IMR-90 (cell line): ENCODE measurements at places on chromosomes 11 and 22. TPM values are rescaled to one million over a fixed set of nuclear protein-coding genes. Genes with fewer than 3 reads are reported as not detected.

DNA sequence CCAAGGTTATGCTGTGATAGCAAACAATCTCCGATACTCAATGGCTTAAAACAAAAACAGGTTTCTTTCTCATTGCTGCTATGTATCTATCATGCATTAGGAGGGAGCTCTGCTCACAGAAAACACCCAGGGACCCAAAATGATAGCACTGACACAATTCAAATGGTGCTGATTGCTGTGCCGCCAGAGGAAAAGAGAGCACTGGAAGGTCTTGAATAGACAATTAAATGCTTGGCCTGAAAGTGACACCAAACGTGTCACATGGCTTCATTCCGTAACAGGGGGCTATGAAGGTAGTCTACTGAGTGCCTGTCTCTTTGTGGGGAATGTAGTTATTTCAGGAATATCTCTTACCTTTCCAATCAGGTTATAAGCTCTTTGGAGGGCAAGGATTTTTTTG is 94.2 kb downstream of the FAR1 start:
- DNase-seq, result no peak

DNA sequence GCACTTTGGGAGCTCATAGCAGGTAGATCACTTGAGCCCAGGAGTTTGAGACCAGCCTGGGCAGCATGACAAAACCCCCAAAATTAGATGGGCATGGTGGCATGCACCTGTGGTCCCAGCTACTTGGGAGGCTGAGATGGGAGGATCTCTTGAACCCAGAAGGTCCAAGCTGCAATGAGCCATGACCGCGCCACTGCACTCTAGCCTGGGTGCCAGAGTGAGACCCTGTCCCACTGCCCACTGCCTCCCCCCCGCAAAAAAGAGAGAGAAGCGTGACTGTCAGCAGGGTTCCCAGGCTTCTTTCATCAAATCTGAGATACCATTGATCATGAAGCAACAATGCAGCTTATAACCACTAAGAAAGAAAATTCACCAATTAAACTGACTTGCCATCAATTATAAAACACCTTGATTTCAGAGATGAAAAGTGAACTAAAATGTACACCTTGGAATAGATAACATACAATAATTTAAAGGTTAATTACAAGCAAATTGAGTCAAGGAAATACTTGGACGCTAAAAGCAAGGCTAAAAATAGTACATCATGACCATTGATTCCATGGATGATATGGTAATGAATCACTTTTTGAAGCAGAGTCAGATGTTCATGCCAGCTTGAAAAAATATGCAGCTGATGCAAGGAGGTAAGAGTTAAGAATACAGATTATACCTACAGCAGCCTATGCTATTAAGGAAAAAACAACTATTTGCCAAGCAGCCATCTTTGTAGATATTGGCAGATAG is 90.8 kb upstream of the ALKBH3 start:
- peak; percentile 70 for DNase-seq

- no peak for DNase-seq
Measured at GRCh38 chr22:24323695-24324094, 53.1 kb downstream of the SPECC1L start.

- DNase-seq, result no peak
Measured at GRCh38 chr11:83042964-83043711, 28.6 kb downstream of the RAB30 start.

GRCh38 chr11:70700453-70700852 is 302.1 kb downstream of the CTTN start:
- DNase-seq, result no peak

The RAG1 gene
- 0.56 and 0.72 TPM in 2 replicates for total RNA-seq

The APLP2 gene
- 127 and 134 TPM in 2 replicates for total RNA-seq

GRCh38 chr11:99565333-99565732 is 544.6 kb downstream of the CNTN5 start:
- no peak for DNase-seq

- DNase-seq, result no peak
Measured at GRCh38 chr11:73126804-73127480, 15.2 kb downstream of the FCHSD2 start.

The OR52K1 gene
- total RNA-seq, result not detected in 2 replicates

- no peak for DNase-seq
Measured at GRCh38 chr11:122269824-122270223, 153.8 kb upstream of the BLID start.

The IGHMBP2 gene
- total RNA-seq, result 3.9 and 4.5 TPM in 2 replicates
